Renal pelvis (tissue), 12 donors: ENCODE measurements at places on chromosomes 4 and X. TPM values are rescaled to one million over a fixed set of nuclear protein-coding genes. Genes with fewer than 3 reads are reported as not detected.

Gene CTAG2
- not detected for polyA plus RNA-seq

Gene PNMA3
- 32.5 TPM for polyA plus RNA-seq

Gene MAGEB18
- polyA plus RNA-seq, result not detected

Gene YIPF6
- 52.8 TPM for polyA plus RNA-seq

Gene GABRG1
- polyA plus RNA-seq, result 0.06 TPM

Gene ADGRG4
- polyA plus RNA-seq, result not detected

Gene MAGED4B
- 87.9 TPM for polyA plus RNA-seq

Gene HAND2
- not detected for polyA plus RNA-seq

GRCh38 chr4:107130157-107130556 is 94.0 kb upstream of the DKK2 start:
- no peak for DNase-seq

- no peak for DNase-seq
Observed at GRCh38 chr4:82865592-82865991, 25.4 kb downstream of the SEC31A start.

DNA sequence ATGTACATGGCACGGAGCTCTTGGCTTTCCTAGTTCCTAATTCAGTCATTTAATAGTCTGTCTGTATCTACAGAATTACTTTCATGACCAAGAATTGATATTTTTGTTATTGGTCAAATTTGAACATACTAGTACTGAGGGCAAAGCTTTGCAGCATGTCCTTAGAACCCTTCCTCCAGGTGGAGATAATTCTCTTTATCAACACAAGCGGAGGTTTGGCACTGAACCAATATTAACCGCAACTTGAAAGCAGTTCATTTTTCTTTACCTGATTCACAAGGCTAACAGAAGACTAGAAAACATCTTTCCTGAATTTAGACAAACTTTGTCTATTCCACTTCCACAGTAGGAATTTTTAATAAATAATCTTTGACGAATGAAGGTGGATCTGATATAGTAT is 73.8 kb downstream of the TACR3 start:
- no peak for DNase-seq

DNA sequence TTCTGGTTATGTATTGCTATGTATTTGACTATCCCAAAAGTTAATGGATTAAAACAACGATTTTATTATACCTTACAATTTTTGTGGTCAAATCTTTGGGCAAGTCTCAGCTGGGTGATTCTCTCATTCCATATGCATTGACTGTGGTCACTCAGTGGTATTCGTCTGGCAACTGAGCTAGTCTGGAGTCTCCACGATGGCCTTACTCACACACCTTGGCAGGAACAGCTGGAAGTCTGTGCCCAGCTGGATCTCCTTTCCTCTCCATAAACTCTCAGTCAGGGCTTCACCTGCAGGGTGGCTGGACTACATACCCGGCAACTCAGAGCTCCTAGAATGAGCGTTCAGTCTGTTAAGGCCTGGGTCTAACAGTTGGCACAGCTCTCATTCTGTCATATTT is 141.1 kb upstream of the WDFY3 start:
- DNase-seq, result no peak

- no peak for DNase-seq
Observed at GRCh38 chr4:157882901-157883300, 289.9 kb downstream of the GASK1B start.

GRCh38 chrX:124328765-124329164 is 3.7 kb upstream of the TEX13D start:
- no peak for DNase-seq

GRCh38 chr4:10002278-10002677 is 19.0 kb downstream of the SLC2A9 start:
- DNase-seq, result no peak
